Activated T-helper 9 cell treated with anti-CD3 and anti-CD28 coated beads, Interleukin-2, amount 50 U/mL, for 16 hours (primary cell): ENCODE measurements at places on chromosomes 16 and 17.

DNA sequence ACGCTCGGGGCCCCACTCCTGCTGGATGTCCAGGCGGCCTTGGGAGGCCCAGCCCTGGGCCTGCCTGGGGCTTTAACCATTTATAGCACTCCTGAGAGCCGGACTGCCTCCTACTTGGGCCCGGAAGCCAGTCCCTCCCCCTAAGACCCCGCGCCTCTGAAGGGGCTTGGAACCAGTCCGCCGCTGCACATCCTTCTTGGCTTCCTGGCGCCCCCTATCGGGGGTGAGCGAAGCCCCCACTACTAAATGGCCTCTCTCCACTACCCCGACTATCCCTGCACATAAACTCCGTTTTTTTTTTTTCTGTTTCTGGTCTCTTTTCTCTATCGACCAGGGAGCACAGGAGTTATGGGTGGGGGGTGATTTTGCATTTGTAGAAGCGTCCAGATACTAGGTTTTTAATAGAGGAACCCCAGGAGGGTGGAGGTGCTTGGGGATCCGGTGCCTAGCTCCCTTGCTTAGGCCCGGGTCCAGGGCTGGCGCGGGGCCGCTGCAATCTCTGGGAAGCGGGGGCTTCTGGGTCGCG is 633 bp upstream of the NOL3 start:
- no peak for DNase-seq

GRCh38 chr17:50090971-50091917 is 3.9 kb upstream of the PDK2 start:
- DNase-seq: no peak

GRCh38 chr16:79411805-79412204 is 188.7 kb downstream of the MAF start:
- DNase-seq: no peak

- DNase-seq: no peak
Measured at GRCh38 chr16:5875416-5875815, 777.8 kb upstream of the EEF2KMT start.

DNA sequence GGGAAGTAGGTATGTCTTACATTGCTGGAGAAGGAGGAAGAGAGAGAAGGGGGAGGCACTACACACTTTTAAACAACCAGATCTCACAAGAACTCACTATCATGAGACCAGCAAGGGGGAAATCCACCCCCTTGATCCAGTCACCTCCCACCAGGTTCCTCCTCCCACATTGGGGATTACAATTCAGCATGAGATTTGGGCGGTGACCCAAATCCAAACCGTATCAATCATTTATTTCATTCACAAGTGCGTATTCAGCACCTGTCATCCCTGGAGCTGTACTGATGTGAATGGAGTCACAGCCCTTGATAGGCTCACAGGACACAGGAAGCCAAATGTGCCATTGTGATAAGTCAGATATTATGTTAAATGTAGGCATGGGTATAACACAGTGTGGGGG is 228.3 kb upstream of the HSBP1 start:
- no peak for DNase-seq

DNA sequence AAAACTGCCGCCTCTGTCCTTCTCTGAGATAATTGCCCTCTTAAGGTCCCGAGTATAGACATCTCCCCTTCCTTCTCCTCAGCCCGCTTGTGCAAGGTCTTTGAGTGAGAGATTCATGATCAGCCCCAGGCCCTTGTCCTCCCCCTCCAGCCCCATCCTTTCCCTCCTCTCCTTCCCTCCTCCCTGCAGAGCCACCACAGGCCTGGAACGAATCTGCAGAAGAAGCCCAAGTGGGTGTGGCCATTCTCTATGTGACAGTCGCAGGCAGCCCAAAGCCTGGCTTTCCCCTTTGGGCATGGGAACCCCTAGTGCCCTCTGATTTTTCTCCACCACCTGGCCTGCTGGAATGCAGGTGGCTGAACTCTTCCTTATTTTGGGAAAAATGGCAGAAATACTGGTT is 7.2 kb upstream of the NDRG4 start:
- no peak for DNase-seq

DNA sequence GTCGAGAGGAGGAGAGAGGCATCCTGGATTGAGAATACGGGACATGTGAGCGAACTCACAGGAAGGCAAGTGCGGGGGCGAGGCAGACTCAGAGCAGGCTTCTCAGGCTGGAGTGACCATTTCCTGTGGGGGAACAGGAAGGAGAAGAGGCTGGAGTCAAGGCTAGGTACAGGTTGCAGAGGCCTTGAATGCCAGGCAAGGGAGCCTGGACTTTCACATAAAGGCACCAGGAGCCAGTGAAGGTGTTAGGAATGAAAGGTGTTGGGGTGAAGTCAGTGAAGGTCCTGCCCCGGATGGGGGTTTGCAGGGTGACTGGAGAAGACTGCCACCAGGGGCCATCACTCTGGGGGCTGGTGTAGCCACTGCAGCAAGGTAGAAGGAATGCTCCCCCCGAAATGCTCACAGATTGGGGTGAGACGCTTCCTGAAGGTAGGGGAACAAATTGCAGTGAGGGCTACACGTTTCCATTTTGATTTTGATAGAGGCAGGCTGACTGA is 5.3 kb upstream of the GPRC5C start:
- DNase-seq: no peak
